ENCODE measurements at places on chromosomes 2 and 18. TPM values are rescaled to one million over a fixed set of nuclear protein-coding genes. Genes with fewer than 3 reads are reported as not detected.

NCKAP5 gene
- polyA plus RNA-seq: 0.52 TPM

NGEF gene
- polyA plus RNA-seq: 10.8 TPM

LRATD1 gene
- 34.8 TPM for polyA plus RNA-seq

REG1B gene
- 465 TPM for polyA plus RNA-seq

BOLL gene
- not detected for polyA plus RNA-seq

DOK6 gene
- under 0.01 TPM for polyA plus RNA-seq

DSG4 gene
- polyA plus RNA-seq: not detected

SCYGR8 gene
- polyA plus RNA-seq: not detected

CEP76 gene
- 2.4 TPM for polyA plus RNA-seq

CYRIA gene
- polyA plus RNA-seq: 5.0 TPM

FBLN7 gene
- polyA plus RNA-seq: not detected

DHRS9 gene
- 107 TPM for polyA plus RNA-seq

DNAJC27 gene
- 0.60 TPM for polyA plus RNA-seq

ASXL3 gene
- 0.16 TPM for polyA plus RNA-seq

SERPINE2 gene
- 15.0 TPM for polyA plus RNA-seq

RNU2-63P gene
- not detected for polyA plus RNA-seq

CFC1 gene
- 0.69 TPM for polyA plus RNA-seq

SERPINB10 gene
- polyA plus RNA-seq: 0.15 TPM

ITPRIPL1 gene
- polyA plus RNA-seq: not detected

SCN9A gene
- 0.23 TPM for polyA plus RNA-seq

MBOAT2 gene
- polyA plus RNA-seq: 12.9 TPM

SERPINB12 gene
- polyA plus RNA-seq: not detected

MYO5B gene
- polyA plus RNA-seq: 52.6 TPM

All from sigmoid colon (tissue), 7 donors.